ENCODE measurements at places on chromosomes 5 and 9.

DNA sequence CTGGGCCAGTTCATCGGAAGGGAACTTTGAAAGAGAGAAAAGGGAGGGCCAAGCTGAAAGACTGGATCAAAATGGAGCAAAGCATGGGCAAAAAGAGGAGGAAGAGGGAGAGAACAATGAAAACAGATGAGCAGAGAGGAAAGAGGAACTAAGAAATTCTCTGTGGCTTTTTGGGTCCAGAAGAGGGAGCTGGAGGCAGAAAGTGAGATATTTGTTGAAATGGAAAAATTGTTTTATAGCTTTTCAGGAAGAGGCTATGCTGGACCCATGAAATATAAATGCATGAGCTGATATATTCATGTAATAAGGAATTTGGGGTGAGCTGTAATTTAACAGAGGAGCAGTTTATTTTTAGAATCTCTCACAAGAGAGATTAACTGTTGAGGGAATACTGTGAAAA, 457.3 kb downstream of the DMAC1 start:
- no peak for DNase-seq

- no peak for DNase-seq
Measured at GRCh38 chr9:129999141-129999510, 43.9 kb downstream of the FNBP1 start.

DNA sequence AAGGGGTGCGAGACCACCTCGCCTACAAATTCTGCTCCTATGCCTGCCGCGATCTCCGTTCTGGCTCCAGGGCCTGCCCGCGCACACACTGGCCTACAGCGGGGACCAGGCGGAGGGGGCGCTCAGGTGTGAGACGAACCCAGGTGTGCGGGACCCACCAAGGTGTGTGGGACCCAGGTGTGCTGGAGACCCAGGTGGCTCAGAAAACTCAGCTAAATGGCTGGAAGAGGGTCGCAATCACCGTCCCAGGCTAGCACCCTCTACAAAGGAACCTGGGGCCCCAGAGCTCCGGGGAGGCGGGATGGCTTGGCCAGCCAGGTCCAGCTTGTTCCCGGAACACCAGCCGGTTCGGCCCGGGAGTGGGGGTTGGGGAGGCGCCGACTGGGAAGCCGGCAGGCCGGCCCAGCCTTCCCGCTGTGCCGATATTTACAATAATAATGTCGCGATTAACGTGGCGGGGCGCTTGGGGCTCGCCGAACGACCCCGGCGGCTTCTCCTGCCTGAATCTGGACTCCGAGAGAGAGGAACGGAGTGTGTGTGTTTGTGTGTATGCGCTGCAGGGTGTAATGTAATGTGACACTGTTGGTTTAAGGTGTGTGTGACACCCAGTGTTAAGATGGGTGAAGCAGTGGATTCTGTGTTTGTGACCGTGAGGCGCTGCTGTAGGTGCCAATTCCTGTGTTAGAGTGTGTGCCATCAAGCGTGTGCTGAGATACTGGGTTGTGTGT, 1.4 kb downstream of the PCDH1 start:
- no peak for DNase-seq

GRCh38 chr5:98927242-98927988, 1.4 kb downstream of the CHD1 start:
- peak; percentile 63 for DNase-seq

DNA sequence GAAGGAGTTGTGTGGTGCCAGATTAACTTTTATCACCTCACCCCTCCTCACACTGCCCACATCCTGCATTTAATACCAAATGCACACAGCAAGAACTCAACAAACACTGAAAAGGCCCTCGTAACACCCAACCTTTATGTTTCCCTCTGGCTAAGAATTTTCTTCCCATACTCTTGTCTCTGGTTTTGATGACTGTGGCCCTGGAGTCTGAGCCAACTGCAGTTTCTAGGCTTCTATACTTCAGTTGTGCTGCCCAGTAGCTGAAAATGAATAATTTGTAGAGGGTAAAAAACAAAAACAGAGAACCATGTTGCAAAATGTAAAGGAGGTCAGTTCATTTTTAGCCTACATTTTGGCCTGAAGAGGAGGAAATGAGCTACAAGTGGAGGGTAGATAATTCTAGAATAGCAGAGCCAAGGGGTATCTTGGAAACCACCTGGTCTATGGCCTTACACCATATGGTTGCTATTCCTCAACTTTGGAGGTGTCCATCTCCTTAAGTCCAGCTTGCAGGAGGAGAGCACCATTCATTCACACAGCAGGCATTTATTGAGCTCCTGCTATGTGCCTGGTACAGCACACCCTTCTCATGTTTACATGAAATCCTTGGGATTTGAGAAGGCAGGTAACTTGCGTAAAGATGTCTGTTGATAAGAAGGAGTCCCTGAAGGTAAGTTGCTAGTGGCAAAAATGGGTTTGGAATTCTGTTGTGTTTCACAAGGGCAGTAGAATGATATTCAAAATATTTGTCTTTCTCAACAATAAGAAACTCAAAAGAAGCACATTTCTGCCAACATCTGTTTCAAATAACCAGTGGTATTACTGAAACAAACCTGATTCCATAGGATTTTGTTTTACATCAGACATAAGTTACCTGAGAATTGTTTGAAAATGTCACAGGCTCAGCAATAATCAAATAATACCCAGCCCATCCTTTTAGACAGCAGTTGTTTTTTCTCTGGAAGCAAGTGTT, 83.8 kb upstream of the TNFAIP8 start:
- DNase-seq, result no peak

GRCh38 chr9:37301042-37301853, 121.2 kb upstream of the GRHPR start:
- DNase-seq, result no peak

- DNase-seq, result no peak
Measured at GRCh38 chr9:74413876-74414275, 83.3 kb upstream of the RORB start.

DNA sequence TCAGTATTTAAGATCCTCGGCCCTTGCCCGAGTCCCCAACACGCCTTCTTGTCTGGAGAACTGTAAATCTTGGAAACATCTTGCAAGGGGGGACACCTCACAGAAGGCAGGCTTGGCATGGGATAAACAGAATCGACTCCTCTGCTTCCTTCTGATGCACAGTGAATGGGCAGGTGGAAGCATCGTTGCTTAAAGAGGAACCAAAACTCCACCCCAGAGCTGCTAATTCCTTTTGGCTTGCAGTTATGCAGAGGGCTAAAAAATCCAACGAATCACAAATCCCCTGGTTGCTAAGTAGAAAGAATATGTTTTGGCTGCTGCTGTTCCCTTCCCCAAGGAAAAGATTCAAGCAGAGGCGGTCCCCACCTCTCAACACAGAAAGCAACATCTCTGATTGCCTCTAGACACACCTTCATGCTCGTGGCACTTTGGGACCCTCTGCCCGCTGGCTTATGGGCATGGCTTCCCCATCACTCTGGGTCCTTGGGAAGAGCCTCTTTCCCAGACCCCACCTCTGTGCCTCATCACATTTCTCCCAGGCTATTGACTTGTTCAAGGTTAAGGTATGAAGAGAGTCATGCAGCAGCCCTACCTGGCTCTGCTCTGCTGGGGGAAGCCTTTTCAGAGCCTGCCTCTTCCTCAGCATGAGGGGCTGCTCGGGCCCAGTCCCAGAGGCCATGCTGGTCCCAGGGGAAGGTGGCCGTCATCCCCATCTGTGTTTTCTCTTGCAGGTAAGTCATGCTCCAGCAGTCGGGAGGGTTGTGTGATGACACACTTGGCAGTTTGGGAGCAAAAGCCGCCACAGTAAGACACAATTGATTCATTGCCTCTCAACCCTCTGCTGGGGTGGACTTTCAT, 137.1 kb downstream of the KCNIP1 start:
- no peak for DNase-seq

GRCh38 chr5:138455232-138455930, 9.9 kb upstream of the EGR1 start:
- no peak for DNase-seq

- DNase-seq, result no peak
Measured at GRCh38 chr5:100777680-100778300, 125.3 kb downstream of the ST8SIA4 start.

DNA sequence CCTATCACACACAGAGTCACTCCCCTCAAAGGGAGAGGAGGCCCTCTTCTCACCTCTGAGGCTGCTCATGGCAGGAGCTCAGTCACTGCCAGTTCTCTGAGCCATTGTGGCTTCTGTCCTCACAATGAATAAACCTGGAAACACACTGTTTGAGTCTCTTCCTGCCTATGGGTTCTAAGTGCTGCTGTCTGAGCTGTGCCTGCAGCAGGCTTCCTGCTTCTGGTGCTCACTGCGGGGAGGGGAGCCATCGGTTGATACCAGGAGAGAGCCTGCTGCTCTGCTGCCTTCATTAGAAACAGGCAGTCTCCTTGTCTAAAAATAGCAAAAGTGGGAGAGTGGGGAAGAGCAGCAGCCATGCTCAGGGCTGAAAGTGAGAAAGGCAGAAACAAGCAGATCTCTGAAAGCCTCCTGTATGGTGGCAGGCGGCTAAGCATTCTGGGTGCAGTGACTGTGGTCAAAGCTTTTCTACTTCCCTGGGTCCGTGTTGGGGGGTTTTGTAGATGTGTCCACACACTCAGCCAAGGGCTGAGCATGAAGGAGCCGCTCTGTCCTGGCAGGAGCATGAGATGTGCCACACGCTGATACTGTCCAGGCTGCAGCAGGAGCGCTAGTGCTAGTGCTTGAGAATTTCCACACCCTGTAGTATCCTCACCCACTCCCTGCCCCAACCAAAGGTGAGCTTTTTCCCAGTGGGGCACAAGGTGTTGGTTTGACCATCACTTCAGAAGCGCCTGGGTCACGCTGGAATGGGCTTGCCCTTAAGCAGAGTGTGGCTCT, 34.2 kb downstream of the PRKACG start:
- DNase-seq, result no peak

GRCh38 chr9:18124760-18125159, 349.2 kb upstream of the ADAMTSL1 start:
- no peak for DNase-seq

DNA sequence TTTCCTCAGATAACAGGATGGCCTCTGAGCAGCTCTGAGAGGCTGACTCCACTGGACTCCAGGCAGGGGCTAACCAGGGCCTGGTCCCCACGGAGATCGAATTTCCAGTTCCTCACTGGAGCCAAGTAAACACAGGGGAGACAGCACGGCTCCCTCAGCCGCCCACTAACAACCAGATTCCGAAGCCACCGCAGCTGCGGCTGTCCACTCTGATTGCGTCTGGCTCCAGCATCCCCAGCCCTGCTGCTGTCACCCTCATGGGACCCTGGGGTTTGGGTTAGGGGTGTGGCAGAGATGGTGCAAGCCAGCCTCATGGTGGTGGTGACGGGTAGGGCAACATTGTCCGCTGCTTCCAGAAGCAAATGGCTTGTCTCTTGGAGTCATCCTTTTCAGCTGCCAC, 172.6 kb downstream of the RGS3 start:
- DNase-seq, result no peak

DNA sequence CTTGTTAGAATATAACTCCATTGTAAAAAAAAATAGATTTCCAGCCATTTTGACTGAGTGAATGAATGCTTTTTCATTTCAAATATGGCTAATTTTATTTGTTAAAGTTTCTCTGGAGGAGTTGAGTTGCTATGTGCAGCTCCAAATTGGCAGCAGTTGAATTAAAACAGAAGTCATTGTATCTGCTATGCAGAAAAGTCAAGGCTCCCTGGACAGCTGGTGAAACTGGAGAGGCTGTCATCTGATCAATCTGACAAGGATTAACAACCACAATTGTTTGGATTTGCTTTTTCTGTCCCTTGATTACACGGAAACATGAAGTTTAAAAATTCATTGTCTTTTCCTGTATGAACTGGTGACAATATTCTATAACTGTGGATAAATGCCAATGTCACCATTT, 713.9 kb downstream of the EFNA5 start:
- no peak for DNase-seq

- DNase-seq, result no peak
Measured at GRCh38 chr5:3186736-3187405, 408.8 kb upstream of the IRX1 start.

GRCh38 chr9:71928376-71928775, 16.9 kb downstream of the C9orf85 start:
- no peak for DNase-seq

- no peak for DNase-seq
Measured at GRCh38 chr5:68251804-68252522, 36.4 kb downstream of the PIK3R1 start.

DNA sequence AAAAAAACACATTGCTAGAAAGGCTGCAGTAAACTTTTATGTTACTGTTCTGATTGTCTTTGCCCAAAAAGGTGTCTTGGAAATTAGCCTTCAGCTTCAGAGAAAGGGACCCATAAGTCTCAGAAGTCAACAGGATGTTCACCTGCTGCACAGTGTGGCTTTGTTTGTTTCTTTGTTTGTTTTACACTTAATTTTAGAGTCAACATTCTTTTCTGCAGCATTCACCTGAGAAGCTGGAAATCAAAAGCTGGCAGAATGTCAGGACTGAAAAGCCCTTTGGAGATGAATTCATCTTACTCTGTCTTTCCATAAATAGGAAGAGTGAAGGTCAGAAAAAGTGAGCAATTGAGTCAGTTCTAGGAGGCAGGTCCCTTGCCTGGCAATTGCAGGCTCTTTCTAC, 170.0 kb downstream of the PAPPA start:
- DNase-seq, result no peak

GRCh38 chr5:125100342-125100741, 353.9 kb upstream of the ZNF608 start:
- no peak for DNase-seq

- no peak for DNase-seq
Measured at GRCh38 chr5:87311405-87312279, 44.0 kb downstream of the RASA1 start.

DNA sequence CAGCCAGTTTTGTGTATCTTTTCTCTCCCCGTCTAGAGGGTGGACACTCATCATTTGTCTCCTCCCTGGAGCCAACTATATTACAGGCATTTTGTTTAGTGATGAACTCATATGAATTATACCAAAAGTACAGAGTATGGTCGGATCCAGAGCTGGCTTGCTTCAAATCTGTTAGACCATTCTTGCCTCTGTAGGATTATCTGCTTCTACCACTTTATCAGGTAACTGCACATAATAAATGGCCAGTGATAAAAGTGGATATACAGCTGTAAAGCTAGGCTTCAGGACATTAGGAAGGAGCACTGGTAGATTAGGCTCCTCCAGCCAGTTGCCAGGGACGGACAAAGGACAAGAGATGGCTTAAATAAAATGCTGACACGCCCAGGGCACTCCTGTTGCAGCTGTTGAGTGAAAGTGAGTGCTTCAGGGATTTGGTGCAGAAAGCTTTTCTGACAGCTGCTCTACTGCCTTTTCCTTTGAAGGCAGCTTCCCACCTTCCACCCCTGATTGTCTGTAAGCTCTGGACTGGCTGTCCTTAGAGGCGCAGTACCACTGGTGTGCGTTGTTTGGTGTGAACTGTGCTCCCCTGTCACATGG, 259.2 kb downstream of the PDZD2 start:
- no peak for DNase-seq

DNA sequence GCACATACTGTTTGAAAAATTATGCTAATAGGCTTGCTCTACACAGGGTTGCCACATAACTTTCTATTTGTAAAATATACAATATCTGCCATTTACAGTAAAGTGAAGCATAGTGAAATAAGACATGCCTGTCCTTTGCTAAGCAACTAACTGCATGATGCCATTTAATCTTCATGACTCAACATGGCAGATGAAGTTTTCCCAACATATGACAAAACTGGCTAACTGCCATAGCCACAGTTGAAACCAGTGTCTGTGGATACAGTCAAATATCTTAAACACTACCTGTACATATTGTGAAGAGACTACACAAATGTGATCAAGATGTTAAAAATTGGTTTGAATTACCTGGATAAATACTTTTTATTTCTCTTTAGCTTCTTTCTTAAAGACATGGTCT, 3.1 kb upstream of the DMAC1 start:
- DNase-seq, result no peak

Data from T-helper 22 cell (primary cell).